Activated CD8-positive, alpha-beta memory T cell treated with anti-CD3 and anti-CD28 coated beads, Interleukin-2, amount 50 U/mL, for 48 hours (primary cell): ENCODE measurements at places on chromosomes 12 and 14.

- no peak for DNase-seq
These were observed 66.5 kb upstream of the GALNT9 start for GRCh38 chr12:132395908-132396305.

GRCh38 chr12:7219599-7220243, 30.2 kb downstream of the PEX5 start:
- peak; percentile 79 for DNase-seq

- DNase-seq: no peak
These were observed 52.3 kb downstream of the IRAK3 start for GRCh38 chr12:66241061-66242043.

DNA sequence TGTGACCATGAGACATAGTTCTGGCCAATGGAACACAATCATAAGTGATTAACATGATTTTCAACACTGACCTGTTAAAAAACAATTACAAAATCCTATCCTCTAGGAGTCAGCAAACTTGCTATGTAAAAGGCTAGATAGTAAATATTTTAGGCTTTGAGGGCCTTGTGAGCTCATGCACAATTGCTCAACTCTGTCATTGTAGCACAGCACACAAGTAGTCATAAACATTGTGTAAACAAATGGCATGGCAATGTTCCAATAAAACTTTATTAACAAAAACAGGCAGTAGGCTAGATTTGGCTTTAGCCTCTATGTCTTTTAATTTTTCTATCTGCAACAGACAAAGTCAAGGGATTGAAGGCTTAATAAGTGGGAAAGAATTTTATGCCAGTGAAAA, 350.7 kb downstream of the C12orf50 start:
- DNase-seq: no peak
